ENCODE measurements at places on chromosomes 5 and 9.

GRCh38 chr5:124477062-124477461 lies 269.4 kb downstream of the ZNF608 start:
- no peak for DNase-seq
- no peaks in the 10 kb centered on the region for H3K27me3 ChIP-seq

DNA sequence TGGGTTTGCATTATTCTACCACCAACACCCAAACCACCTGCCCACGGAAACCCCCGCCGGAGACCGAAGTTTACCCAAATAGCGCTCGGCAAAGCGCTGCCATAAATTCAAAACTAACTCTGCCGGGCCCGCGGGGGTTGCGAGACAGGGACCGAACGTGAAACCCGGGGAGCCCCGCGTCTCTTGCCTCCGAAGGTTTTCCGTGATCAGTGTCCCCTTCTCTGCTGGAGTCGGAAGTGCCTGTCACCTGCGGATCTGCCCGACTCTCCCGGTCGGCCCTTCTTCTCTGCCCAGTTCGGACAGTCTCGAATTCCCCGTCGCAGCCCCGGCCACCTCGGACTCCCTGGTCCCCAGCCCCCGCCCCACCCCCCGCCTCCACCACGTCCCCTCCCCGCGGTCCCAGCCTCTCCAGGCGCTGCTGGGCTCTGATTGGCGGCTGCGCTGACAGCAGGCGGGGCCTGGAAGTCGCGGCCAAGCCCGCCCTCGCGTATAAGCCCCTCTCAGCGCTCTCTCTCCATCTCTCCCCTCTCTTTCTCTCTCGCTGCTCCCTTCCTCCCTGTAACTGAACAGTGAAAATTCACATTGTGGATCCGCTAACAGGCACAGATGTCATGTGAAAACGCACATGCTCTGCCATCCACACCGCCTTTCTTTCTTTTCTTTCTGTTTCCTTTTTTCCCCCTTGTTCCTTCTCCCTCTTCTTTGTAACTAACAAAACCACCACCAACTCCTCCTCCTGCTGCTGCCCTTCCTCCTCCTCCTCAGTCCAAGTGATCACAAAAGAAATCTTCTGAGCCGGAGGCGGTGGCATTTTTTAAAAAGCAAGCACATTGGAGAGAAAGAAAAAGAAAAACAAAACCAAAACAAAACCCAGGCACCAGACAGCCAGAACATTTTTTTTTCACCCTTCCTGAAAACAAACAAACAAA lies at the start of gene RORB:
Gene RORB (plus strand): TSS at position 517 of the 929 bp plus-strand sequence. CDS start 642 bp downstream, outside the sequence.
- H3K27me3 ChIP-seq, result peaks cover 57% of the 10 kb centered on the region
- peak within 1 kb of the TSS; percentile 74 for H3K4me3 ChIP-seq
- peaks cover 27% of the 10 kb centered on the region for H3K4me1 ChIP-seq
- H3K27ac ChIP-seq, result peak within 1 kb of the TSS; percentile 84
- H3K36me3 ChIP-seq, result peaks cover 4% of the 10 kb centered on the region

- no peaks in the 10 kb centered on the region for H3K4me1 ChIP-seq
- H3K4me3 ChIP-seq, result no peak overlapping the region
- no peak for DNase-seq
- H3K27ac ChIP-seq, result no peak overlapping the region
- H3K36me3 ChIP-seq, result no peaks in the 10 kb centered on the region
Observed at GRCh38 chr9:133771486-133772482, 33.6 kb upstream of the SARDH start.

- no peak for DNase-seq
- H3K36me3 ChIP-seq, result no peaks in the 10 kb centered on the region
- H3K27me3 ChIP-seq, result no peaks in the 10 kb centered on the region
- no peak overlapping the region for H3K27ac ChIP-seq
- no peak overlapping the region for H3K4me3 ChIP-seq
Observed at GRCh38 chr5:110096419-110096818, 406.7 kb downstream of the MAN2A1 start.

- H3K36me3 ChIP-seq, result no peaks in the 10 kb centered on the region
- H3K27me3 ChIP-seq, result no peaks in the 10 kb centered on the region
- no peaks in the 10 kb centered on the region for H3K4me1 ChIP-seq
- H3K27ac ChIP-seq, result no peak overlapping the region
- DNase-seq, result no peak
Observed at GRCh38 chr5:3006961-3007551, 255.6 kb upstream of the IRX2 start.

GRCh38 chr9:33380390-33381094 lies 21.8 kb downstream of the AQP7 start:
- H3K4me1 ChIP-seq, result no peaks in the 10 kb centered on the region
- no peaks in the 10 kb centered on the region for H3K27me3 ChIP-seq
- H3K36me3 ChIP-seq, result no peaks in the 10 kb centered on the region
- DNase-seq, result no peak
- H3K27ac ChIP-seq, result no peak overlapping the region

- no peak overlapping the region for H3K27ac ChIP-seq
- no peak for DNase-seq
- peaks cover 21% of the 10 kb centered on the region for H3K27me3 ChIP-seq
- no peaks in the 10 kb centered on the region for H3K4me1 ChIP-seq
- peaks cover 4% of the 10 kb centered on the region for H3K36me3 ChIP-seq
- H3K4me3 ChIP-seq, result no peak overlapping the region
Observed at GRCh38 chr5:90902651-90903386, 344.2 kb downstream of the ADGRV1 start.

- no peak overlapping the region for H3K4me3 ChIP-seq
- H3K27me3 ChIP-seq, result no peaks in the 10 kb centered on the region
- DNase-seq, result no peak
- H3K4me1 ChIP-seq, result peaks cover 76% of the 10 kb centered on the region
- H3K27ac ChIP-seq, result no peak overlapping the region
- H3K36me3 ChIP-seq, result peaks cover 12% of the 10 kb centered on the region
Observed at GRCh38 chr5:109704282-109704952, 14.7 kb downstream of the MAN2A1 start.

- no peak overlapping the region for H3K4me3 ChIP-seq
- no peaks in the 10 kb centered on the region for H3K36me3 ChIP-seq
- H3K27me3 ChIP-seq, result no peaks in the 10 kb centered on the region
- DNase-seq, result no peak
- no peak overlapping the region for H3K27ac ChIP-seq
Observed at GRCh38 chr5:101966476-101966875, 329.6 kb downstream of the SLCO4C1 start.

DNA sequence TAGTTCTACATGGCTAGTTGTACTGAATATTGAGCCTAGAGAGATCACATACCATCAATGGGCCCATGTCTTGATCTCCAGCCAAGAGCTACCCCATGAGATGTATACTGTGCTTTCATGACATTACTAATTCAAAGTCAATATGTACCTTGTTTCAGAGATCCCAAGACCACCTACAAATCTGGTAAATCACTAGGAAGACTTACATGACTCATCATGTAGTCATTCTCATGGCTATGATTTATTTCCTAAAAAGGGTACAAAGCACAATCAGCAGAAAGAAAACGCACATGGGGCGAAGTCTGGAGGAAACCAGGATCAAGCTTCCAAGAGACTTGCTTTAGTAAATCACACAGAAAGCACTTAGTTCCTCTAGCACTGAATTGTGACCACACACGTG lies 103.0 kb downstream of the PCSK5 start:
- no peak overlapping the region for H3K4me3 ChIP-seq
- peaks cover 3% of the 10 kb centered on the region for H3K36me3 ChIP-seq
- no peak for DNase-seq
- no peaks in the 10 kb centered on the region for H3K27me3 ChIP-seq
- H3K27ac ChIP-seq, result no peak overlapping the region
- no peaks in the 10 kb centered on the region for H3K4me1 ChIP-seq

DNA sequence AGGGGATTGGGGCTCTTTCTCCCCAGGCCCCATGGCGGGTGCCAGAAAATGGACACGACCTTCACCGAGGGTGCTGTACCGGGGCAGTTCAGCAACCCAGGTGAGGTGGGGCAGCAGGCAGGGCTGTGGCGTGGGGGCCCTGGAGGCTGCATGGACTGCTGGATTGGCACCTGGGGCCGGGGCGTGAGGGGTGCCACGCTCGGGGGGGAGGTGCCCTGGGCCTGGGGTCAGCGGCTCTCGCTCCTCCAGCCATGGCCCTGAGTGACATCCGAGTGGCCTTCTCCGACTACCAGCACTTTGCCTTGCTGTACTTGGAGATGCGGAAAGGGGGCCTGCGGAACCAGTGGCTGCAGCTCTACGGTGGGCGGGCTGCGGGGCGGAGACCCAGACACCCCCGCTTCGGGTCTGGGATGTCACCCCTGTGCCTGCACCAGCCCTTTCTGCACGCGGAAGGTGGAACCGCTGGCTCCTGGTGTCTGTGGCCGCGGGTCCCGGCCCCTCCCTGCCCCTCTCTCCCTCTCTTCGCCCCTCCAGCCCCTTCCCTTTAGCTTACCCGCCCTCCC lies 1.8 kb downstream of the LCNL1 start:
- DNase-seq, result no peak
- H3K27me3 ChIP-seq, result peaks cover 12% of the 10 kb centered on the region
- H3K4me1 ChIP-seq, result peaks cover 7% of the 10 kb centered on the region
- no peak overlapping the region for H3K27ac ChIP-seq

- H3K27ac ChIP-seq, result no peak overlapping the region
- no peak overlapping the region for H3K4me3 ChIP-seq
- peaks cover 9% of the 10 kb centered on the region for H3K27me3 ChIP-seq
- DNase-seq, result no peak
- H3K4me1 ChIP-seq, result no peaks in the 10 kb centered on the region
Observed at GRCh38 chr5:160923936-160924710, 72.1 kb upstream of the ATP10B start.

- H3K4me1 ChIP-seq, result no peaks in the 10 kb centered on the region
- peaks cover 2% of the 10 kb centered on the region for H3K36me3 ChIP-seq
- no peak overlapping the region for H3K27ac ChIP-seq
- no peak for DNase-seq
Observed at GRCh38 chr5:1887588-1888360, 5.0 kb upstream of the IRX4 start.

- no peaks in the 10 kb centered on the region for H3K36me3 ChIP-seq
- no peak overlapping the region for H3K27ac ChIP-seq
- no peak overlapping the region for H3K4me3 ChIP-seq
- no peaks in the 10 kb centered on the region for H3K4me1 ChIP-seq
Observed at GRCh38 chr5:5828619-5829018, 406.1 kb downstream of the ICE1 start.

DNA sequence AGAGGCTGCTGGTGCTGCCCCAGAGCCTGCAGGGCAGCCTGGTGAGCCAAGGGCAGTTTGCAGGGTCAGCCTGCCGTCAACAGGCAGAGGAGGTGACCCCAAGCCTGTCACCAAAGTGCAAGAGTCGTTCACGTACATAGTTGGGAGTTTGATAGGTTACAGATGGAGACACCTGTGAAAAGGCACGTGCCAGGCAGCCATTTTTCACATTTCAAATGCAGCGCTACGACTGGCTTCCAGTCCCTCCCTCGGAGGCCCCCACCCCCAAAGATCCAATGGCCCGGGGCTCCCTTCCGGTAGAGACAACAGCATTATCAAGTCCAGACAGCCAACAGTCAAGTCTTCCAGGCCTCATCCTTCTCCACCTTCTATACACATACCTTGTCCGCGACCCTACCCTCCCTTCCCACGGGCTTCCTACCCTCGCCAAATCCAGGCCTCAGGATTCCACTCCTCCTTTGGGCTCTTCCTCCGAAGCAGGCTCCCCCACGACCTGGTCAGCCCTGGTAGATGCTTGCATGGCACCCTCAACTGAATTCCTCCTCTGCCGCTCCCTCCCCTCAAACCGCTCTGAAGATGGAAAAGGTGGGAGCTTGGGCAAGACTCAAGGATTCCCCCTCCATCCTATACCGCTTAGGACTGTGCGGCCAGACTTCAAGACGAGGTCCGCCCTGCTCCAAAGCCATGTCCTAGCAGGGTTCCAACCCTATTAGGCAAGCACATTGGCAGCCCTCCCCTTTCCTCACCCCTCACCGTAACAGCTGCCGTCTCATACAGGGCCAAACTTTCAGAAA lies 13.2 kb downstream of the HNRNPH1 start:
- H3K4me1 ChIP-seq, result peaks cover 57% of the 10 kb centered on the region
- peaks cover 81% of the 10 kb centered on the region for H3K36me3 ChIP-seq
- H3K4me3 ChIP-seq, result peak overlapping the region; percentile 3
- H3K27me3 ChIP-seq, result no peaks in the 10 kb centered on the region
- H3K27ac ChIP-seq, result peak overlapping the region; percentile 86

DNA sequence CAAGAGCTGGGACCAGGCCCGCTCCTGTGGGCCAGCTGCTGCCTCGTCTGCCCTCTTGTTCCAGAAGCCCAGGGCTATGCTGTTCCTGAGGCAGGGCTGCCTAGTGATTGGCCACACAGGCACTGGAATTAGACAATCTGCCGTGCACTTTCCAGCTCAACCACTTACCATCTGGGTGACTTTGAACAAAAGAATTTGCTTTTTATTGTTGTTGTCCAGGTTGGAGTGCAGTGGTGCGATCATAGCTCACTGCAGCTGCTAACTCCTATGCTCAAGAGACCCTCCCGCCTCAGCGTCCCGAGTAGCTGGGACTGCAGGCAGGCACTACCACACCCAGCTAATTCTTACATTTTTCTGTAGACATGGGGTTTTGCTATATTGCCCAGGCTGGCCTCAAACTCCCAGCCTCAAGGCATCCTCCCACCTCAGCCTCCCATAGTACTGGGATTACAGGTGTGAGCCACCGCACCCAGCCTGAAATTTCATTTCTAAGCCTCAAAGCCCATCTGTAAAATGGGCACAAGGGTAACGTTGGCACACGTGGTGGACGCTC lies 1.2 kb upstream of the NEK6 start:
- no peaks in the 10 kb centered on the region for H3K27me3 ChIP-seq
- no peak for DNase-seq
- H3K4me3 ChIP-seq, result peak overlapping the region; percentile 96

GRCh38 chr5:133652951-133653759 lies 40.8 kb upstream of the FSTL4 start:
- H3K36me3 ChIP-seq, result no peaks in the 10 kb centered on the region
- no peaks in the 10 kb centered on the region for H3K4me1 ChIP-seq
- H3K27ac ChIP-seq, result no peak overlapping the region
- H3K4me3 ChIP-seq, result no peak overlapping the region
- H3K27me3 ChIP-seq, result peaks cover 13% of the 10 kb centered on the region

DNA sequence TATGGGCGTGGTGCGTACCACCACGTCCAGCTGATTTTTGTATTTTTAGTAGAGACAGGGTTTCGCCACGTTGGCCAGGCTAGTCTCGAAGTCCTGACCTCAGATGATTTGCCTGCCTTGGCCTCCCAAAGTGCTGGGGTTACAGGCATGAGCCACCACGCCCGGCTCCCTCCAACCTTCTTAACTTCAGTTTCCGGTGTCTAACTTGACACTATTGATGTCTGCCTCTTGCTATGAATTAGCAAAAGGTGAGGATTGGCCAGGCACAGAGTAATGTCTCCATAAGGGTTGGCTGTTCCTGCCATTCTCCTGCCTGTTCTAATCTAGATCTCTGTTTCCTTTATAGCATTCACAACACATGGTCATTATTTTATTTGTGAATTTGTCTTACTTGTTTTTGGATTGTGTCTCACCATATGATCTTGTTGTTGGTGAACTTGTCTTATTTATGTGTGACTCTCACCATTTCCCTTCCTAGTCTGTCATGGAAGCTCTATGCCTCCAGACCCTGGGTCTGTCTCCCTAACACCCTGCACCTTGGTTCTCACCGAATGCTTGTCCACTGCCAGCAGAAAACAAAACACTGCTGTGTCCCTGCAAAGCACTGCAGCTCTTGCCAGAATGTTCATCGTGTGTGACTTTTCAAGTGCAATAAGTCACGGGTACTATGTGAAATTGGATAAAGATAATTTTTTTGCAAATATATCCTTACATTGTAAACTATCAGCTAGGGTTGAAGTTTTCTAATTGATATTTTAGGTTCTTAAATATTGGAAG lies 26.0 kb downstream of the BASP1 start:
- H3K36me3 ChIP-seq, result no peaks in the 10 kb centered on the region
- H3K4me3 ChIP-seq, result no peak overlapping the region
